ENCODE measurements at places on chromosomes 11 and 22. TPM values are rescaled to one million over a fixed set of nuclear protein-coding genes. Genes with fewer than 3 reads are reported as not detected.

The UCP3 gene
- 0.22 TPM for total RNA-seq

The ART1 gene
- not detected for total RNA-seq

The KRTAP5-1 gene
- not detected for total RNA-seq

The TRIM49 gene
- not detected for total RNA-seq

The TP53AIP1 gene
- total RNA-seq = not detected

The APOA1 gene
- not detected for total RNA-seq

The TMEM80 gene
- 11.1 TPM for total RNA-seq

The IRAG1 gene
- 0.69 TPM for total RNA-seq

The L3MBTL2 gene
- 18.6 TPM for total RNA-seq

The PVALB gene
- not detected for total RNA-seq

The CHRM1 gene
- not detected for total RNA-seq

The ANKK1 gene
- total RNA-seq = not detected

The TH gene
- 0.09 TPM for total RNA-seq

The PATE2 gene
- total RNA-seq = 0.22 TPM

The TMX2 gene
- total RNA-seq = 45.0 TPM

The POU2AF1 gene
- total RNA-seq = not detected

The CASP4 gene
- 320 TPM for total RNA-seq

The NAP1L4 gene
- 99.6 TPM for total RNA-seq

The XNDC1N gene
- total RNA-seq = 8.0 TPM

The RIN1 gene
- total RNA-seq = 4.3 TPM

The MOGAT2 gene
- 0.09 TPM for total RNA-seq

The RIMBP3C gene
- 0.17 TPM for total RNA-seq

The KRTAP5-10 gene
- not detected for total RNA-seq

The PRRG4 gene
- 0.52 TPM for total RNA-seq

The TRIM49C gene
- total RNA-seq = not detected

The SNX32 gene
- total RNA-seq = 0.52 TPM

The JHY gene
- total RNA-seq = 0.43 TPM

The SCN4B gene
- total RNA-seq = 0.11 TPM

The CD3D gene
- total RNA-seq = not detected

The SCGB1C1 gene
- not detected for total RNA-seq

The MUC5B gene
- not detected for total RNA-seq

The NAALADL1 gene
- 12.8 TPM for total RNA-seq

The SERHL2 gene
- total RNA-seq = 7.4 TPM

The TMEM191C gene
- total RNA-seq = 0.17 TPM

The TRABD gene
- 11.2 TPM for total RNA-seq

The OR2AG1 gene
- total RNA-seq = not detected

The PHOX2A gene
- not detected for total RNA-seq

The OR51B5 gene
- total RNA-seq = not detected

The MIOX gene
- not detected for total RNA-seq

The SLC25A18 gene
- not detected for total RNA-seq

The RNF26 gene
- 2.1 TPM for total RNA-seq

The PGA4 gene
- not detected for total RNA-seq

The GPHA2 gene
- total RNA-seq = not detected

The IL18 gene
- not detected for total RNA-seq

The YAP1 gene
- 87.6 TPM for total RNA-seq

The CATSPERZ gene
- 0.11 TPM for total RNA-seq

The DKK3 gene
- total RNA-seq = 305 TPM

The NDUFV1 gene
- total RNA-seq = 130 TPM

The SDF2L1 gene
- total RNA-seq = 50.3 TPM
